ENCODE measurements at places on chromosomes 12 and 14. TPM values are rescaled to one million over a fixed set of nuclear protein-coding genes. Genes with fewer than 3 reads are reported as not detected.

Gene NXPH4
- total RNA-seq, result 0.58 TPM

Gene RD3L
- not detected for total RNA-seq

Gene RNASE7
- not detected for total RNA-seq

Gene PDE3A
- total RNA-seq, result not detected

Gene AQP6
- not detected for total RNA-seq

Gene DNAH10
- total RNA-seq, result 0.76 TPM

Gene KRT79
- total RNA-seq, result 0.23 TPM

Gene CCDC197
- total RNA-seq, result 0.14 TPM

Gene MIPOL1
- total RNA-seq, result not detected

Gene CLEC4A
- total RNA-seq, result 0.79 TPM

Gene HOXC11
- total RNA-seq, result not detected

Gene SLC16A7
- 18.3 TPM for total RNA-seq

Gene CLEC4D
- not detected for total RNA-seq

Gene AGAP2
- 72.7 TPM for total RNA-seq

Gene CCDC175
- not detected for total RNA-seq

Gene TPH2
- total RNA-seq, result not detected

Gene MGAT4C
- total RNA-seq, result not detected

Gene ARMH4
- total RNA-seq, result not detected

Gene TEDC1
- 56.8 TPM for total RNA-seq

Gene STON2
- total RNA-seq, result 0.20 TPM

Gene C14orf132
- 0.20 TPM for total RNA-seq

Gene KLHDC1
- 1.1 TPM for total RNA-seq

Gene LUM
- not detected for total RNA-seq

Gene CELA1
- not detected for total RNA-seq

Gene PTPN6
- total RNA-seq, result 367 TPM

Gene KRT83
- not detected for total RNA-seq

Gene ARHGEF25
- 0.70 TPM for total RNA-seq

Gene CIROP
- total RNA-seq, result not detected

Gene TMTC1
- total RNA-seq, result 0.09 TPM

Gene PSMA3
- total RNA-seq, result 312 TPM

Gene P2RX2
- not detected for total RNA-seq

Gene PPFIA2
- not detected for total RNA-seq

Gene PTPRR
- total RNA-seq, result not detected

Gene KRT2
- total RNA-seq, result not detected

Gene EFS
- not detected for total RNA-seq

Gene GCN1
- 126 TPM for total RNA-seq

Gene PRH2
- 0.76 TPM for total RNA-seq

Gene PSMB5
- total RNA-seq, result 66.7 TPM

Gene DYRK4
- total RNA-seq, result 28.8 TPM

Gene ZNF385A
- 0.91 TPM for total RNA-seq

Gene TAS2R30
- total RNA-seq, result 2.1 TPM

Gene KRT77
- total RNA-seq, result not detected

Gene CDC42BPB
- total RNA-seq, result 0.56 TPM

Gene ANKRD13A
- total RNA-seq, result 68.6 TPM

Gene MAP3K9
- 6.0 TPM for total RNA-seq

Gene SLC6A13
- total RNA-seq, result 0.35 TPM

Gene KRT73
- not detected for total RNA-seq

Gene TRPV4
- not detected for total RNA-seq

Data from activated CD8-positive, alpha-beta memory T cell treated with anti-CD3 and anti-CD28 coated beads, Interleukin-2, amount 10 ng/mL, durations not matched to agents 7 days and 5 days (primary cell).